Posterior cingulate gyrus (tissue), 11 donors: ENCODE measurements at places on chromosomes 13 and 19.
A peak's percentile ranks its signal among the peaks of the same experiment; 100 is the strongest.

DNA sequence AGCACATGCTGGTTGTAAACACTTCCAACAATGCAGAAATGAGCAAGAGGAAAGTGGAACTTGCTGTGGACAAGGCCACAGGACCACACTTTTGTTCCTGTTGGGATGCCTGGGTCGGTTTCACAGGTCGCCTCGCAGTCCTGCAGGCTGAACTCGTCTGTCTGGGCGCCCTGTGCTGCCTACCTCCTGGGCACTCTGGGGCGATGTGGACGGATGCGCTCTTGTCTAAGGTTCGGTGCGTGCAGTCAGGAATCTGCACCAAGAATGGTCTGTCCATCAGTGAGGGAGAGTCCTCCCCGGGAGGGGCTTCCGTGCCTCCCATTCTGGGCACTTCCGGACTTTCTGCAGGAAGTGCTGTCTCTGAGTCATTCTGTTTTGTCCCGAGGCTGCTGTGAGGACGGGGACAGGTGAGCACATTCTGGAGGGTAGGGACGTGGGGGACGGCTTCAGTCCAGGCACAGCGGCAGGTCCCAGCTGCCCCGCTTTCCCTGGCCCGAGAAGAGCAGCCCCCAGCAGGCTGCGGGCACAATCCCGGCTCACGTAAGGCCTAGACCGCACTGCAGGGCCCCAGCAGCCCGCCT, 24.1 kb upstream of the SLITRK1 start:
- no peak for DNase-seq

GRCh38 chr13:43764349-43764748, 22.4 kb downstream of the ENOX1 start:
- no peak for DNase-seq

GRCh38 chr19:14674764-14675163, at the start of gene ADGRE3:
TSS of gene ADGRE3 (minus strand) at chr19:14674844. CDS start at chr19:14674770, 74 bp downstream.
- DNase-seq: no peak

GRCh38 chr19:48963371-48964204, 1.5 kb upstream of the FTL start:
- DNase-seq: peak; percentile 76

- DNase-seq: no peak
Measured at GRCh38 chr13:91361755-91362271, 14.3 kb downstream of the MIR17HG start.
